ENCODE measurements at places on chromosomes 7 and 10.

- DNase-seq = no peak
Measured at GRCh38 chr7:102193806-102194205, 92.9 kb upstream of the SH2B2 start.

GRCh38 chr7:131455001-131455400 lies 101.4 kb downstream of the PODXL start:
- DNase-seq = no peak

- peak; percentile 38 for DNase-seq
Measured at GRCh38 chr10:99983280-99983988, 26.3 kb downstream of the DNMBP start.

GRCh38 chr10:119341459-119342301 lies 134.3 kb downstream of the GRK5 start:
- DNase-seq = peak; percentile 72

DNA sequence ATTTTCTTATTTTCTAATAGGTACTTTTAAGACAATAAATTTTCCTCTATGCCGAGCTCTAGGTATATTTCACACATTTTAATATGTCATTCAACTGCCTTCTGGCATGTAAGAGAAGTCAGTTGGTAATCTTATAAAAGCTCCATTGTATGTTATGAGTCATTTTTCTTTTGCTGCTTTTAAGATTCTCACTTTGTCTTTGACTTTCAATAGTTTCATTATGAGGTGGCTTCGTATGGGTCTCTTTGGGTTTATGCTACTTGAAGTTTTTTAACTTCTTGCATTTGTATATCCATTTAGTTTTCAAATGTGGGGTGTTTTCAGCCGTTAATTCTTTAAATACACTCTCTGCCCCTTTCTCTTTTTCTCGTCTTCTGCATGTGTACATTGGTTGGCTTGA lies 80.5 kb downstream of the ABCA13 start:
- no peak for DNase-seq

- no peak for DNase-seq
Measured at GRCh38 chr7:151897161-151897731, 20.3 kb upstream of the PRKAG2 start.

GRCh38 chr7:125857606-125858005 lies 928.0 kb upstream of the POT1 start:
- DNase-seq = no peak

GRCh38 chr7:95424716-95425115 lies 10.1 kb downstream of the PON2 start:
- DNase-seq = no peak

DNA sequence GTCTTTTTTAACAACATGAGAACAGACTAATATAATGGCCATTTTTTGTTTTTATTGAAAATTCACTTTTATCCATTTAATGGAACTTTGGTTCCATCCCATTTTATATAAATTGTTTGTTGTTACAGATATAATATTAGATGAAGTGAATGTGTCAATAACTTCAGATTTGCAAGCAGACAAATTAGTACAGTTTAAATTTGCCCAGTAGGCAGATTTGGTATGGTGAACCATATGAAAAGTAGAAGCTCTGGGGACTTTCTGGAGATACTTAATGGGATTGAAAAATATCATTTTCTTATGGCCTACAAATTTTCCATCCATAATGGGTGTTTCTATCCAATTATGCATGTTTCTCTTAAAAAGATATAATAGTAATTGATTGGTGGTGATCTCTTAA lies 1196.2 kb upstream of the C7orf33 start:
- DNase-seq = no peak

DNA sequence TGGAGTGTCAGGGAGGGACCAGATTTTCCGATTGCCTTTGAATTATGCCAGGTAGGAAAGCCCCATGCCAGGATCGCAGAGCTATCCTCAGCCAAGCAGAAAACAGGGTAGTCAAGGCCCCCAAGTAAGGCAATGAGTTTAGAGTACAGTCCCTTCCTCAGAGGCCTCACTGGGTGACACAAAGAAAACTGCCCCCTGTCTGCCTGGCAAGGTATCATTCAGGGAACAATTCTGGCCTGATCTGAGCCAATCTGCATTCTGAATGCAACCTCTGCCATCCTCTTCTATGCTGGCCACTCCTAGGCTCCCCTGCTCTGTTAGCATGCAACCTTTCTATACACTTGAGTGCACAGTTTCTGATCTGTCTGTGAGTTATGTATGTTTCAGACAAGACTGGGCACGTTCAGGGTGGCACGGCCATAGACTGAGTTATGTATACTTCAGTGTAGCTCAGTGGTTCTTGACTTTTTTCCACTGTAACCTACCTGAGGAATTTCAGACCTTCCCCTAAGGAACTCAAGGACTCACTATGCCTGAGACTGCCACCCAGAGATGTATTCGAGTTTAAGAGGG lies 336.8 kb downstream of the PLXNA4 start:
- DNase-seq = no peak

GRCh38 chr10:33861833-33862232 lies 527.4 kb upstream of the NRP1 start:
- no peak for DNase-seq

All from HepG2 (cell line).